ENCODE measurements at places on chromosomes 3 and 15. TPM values are rescaled to one million over a fixed set of nuclear protein-coding genes. Genes with fewer than 3 reads are reported as not detected.

GSK3B gene
- polyA plus RNA-seq = 22.6 TPM

GRCh38 chr3:15450438-15451215 is 23.2 kb downstream of the EAF1 start:
- no peak for DNase-seq

DLL4 gene
- 13.2 TPM for polyA plus RNA-seq

GRCh38 chr3:127079211-127079610 is 96.3 kb downstream of the PLXNA1 start:
- DNase-seq = no peak

PDZRN3 gene
- 21.4 TPM for polyA plus RNA-seq

- no peak for DNase-seq
These were observed 45.0 kb upstream of the FAH start for GRCh38 chr15:80107774-80108173.

DNA sequence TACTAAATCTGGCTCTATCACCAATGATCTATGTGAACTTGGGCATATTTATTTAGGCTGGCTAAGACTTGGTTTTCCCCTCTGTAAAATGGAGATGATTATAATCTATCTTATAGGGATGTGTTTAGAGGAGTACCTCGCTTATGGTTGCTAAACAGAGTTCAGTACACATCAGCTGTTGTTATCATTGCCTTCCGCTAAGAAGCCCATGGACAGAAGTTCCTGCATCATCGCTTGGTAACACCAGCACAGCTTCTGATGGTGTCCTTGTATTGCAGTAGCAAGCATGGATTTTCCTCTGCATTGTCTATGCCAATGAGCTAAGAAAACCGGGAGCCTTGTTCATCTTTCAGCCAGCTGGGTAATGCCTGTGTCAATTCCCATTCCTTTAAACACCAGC is 73.1 kb upstream of the LRTM1 start:
- no peak for DNase-seq

DNA sequence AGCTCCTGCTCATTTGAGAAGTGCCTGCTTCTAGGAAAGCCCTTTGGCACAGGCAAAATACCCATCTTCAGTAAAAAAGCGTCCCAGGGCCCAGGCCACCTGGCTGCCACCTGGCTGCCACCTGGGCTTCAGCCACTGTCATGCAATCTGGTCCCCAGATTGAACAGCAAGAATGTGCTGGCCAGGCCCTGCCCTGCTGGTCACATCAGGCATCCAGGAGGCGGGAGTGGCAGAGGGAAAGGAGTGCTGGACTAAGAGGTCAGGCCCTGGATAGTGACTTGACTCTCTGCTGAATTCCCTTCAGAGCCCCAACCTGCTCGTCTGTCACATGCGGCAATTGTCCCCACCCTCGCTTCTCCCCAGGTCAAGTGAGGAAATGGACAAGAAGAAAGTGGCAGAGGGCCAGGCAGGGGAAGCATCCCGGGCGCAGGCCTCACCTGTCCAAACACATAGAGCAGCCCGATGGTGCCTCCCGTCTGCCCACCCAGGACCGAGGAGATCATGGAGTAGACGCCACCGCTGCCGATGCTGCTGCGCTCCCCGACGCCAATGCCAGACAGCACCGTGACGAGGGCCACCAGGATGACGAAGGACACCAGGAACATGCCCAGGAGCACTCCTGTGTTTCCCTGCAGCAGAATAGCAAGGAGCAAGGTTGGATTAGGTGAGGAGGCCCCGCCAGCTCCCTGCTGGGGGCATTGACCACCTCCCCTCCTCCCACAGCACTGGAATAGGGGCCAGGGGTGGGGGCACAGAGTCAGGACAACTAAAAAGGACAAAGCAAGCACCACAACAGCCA is 25.5 kb downstream of the SLC12A8 start:
- DNase-seq = no peak

DNA sequence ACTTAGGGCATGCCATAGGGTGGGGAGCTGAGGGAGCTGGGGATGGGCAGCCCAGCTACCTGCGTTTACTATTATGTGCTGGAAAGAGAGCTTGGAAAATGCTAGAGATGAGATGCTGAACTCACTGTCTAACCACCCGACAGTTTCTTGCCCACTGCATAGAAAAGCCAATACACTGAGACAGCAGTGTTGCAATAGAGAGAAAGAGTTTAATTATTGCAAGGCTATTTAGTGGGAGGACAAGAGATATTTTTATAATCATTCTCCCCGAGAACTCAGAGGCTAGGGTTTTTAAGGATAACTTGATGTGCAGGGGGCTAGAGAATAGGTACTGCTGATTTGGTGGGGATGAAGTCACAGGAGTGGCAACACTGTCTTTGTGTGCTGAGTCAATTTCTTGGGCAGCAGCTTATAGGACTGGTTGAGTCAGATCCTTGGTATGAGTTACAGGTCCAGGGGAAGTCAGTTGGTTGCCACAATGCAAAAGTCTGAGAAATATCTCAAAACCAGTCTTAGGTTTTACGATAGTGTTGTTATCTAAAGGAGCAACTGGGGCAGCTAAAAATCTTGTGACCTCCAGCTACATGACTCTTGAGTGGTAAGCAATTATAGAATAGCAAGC is 205.9 kb downstream of the GABRG3 start:
- no peak for DNase-seq
